ENCODE measurements at places on chromosomes 2 and 18.

DNA sequence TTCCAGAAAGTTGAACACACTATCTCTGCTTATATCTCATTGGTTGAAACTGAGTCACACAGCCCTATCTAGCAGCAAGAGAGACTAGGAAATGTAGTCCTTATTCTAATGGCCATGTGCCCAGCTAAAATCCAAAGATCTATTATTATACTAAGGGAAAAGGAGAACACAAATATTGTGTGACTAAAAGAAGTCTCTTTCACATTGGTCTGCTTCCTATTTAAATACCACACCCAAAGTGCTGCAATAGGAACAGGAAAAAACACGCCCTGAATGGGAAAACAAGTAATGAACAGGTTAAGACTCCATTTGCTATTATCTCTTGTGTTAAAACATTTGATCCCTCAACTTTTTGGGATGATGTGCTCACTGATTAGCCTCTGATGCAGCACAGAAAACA, 86.8 kb upstream of the BARD1 start:
- no peak for DNase-seq

DNA sequence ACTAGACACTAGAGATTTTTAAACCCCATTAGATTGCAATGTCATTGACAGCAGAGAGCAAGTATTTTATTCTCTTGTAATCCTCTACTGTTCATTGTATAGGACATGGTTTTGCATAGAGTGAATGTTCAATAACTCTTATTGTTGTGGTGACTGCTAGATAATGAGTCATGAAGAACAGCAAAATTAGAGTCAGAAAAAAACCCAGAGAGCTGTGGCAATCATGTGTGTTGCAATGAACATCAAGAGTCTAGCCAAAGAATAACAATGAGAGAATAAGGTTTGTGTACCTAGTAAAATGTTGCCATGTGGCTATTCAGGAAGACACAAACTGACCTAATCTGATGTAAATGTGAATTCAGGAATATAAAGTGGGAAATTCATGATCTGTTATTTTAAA, 684.0 kb downstream of the DSC3 start:
- DNase-seq, result no peak

- DNase-seq, result no peak
Observed at GRCh38 chr2:11333427-11334183, 10.8 kb downstream of the ROCK2 start.

GRCh38 chr18:74549591-74550104, 15.3 kb downstream of the CNDP1 start:
- DNase-seq, result no peak

GRCh38 chr2:131145040-131145439, 39.9 kb downstream of the PLEKHB2 start:
- DNase-seq, result no peak

DNA sequence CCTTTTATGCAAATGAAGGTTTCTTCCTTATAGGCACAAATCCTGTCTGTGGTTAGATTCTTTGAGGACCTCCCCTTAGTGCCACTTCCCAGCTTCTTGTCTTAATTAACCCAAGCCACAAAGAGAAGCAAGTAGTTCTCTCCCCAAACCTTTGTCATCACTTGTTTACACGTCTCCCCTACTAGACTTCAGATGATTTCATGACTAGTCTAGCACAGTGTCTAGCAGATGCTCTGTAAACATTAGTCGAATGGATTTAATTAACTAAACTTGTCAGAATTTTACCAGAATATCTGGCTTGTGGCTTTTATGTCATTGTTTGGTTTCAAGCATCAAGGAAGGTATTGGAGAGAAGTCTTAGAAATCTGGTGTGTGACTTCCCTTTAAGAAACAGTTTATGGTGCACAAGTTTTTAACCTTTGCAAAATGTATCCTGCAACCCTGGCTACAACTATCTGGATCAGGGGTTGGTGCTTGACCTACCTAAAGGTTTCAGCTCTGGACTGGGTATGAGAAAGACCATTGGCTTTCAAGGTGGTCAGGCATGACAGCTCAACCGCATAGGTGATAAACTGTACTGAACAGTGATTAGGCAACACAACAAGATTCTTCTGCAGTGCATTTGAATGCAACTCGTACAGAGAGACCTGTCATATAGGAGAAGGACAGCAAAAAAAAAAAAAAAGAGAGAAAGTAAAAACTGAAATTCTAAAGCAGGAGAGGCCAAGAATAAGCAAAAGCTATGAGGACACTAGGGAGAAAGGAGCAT, 93.2 kb upstream of the CCDC150 start:
- DNase-seq, result no peak

DNA sequence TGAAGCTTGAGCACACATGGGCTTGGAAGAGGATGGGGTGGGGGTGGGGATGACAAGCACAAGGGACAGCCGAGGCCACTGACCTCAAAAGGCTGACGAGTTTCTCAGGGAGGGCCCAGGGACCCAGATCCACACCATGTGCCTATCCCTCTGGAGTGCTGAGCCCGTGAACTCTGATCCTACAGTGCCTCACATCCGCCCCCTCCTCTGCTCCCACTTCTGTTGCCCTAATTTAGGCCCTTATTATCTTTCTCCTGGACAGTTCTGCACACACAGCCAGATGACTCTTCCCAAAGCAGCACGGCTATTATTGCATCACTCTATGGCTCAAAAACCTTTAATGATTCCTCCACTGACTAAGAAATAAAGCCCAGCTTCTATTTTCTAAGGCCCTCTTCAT, 24.8 kb downstream of the CYRIA start:
- no peak for DNase-seq

GRCh38 chr18:55778788-55779690, 191.0 kb upstream of the TCF4 start:
- DNase-seq, result no peak

DNA sequence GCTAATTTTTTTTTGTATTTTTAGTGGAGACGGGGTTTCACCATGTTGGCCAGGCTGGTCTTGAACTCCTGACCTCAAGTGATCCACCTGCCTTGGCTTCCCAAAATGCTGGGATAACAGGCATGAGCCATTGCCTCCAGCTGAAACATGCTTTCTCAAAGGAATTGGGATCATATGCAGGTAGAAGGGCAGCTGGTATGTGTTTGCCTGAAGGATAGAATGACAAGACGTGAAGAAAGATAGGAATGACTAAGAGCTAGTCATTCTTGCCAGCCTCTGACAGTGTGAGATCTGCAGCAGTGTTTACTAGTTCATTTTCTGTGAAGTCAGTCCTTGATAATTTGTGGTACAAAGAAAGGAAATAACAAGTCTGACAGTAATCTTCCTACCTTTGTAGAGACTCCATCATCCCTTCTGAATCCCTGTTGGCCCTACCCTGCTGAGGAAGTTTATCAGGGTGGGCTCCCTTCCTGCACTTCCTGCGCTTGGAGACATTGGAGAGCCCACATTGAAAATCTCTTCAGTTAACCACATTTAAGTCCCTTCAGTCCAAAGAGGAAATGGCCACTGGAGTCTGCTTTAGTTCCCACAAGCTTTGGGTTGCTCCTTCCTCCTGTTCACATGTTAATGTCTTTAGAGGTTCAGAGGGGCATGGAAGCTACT, 14.7 kb downstream of the CFLAR start:
- DNase-seq, result no peak

DNA sequence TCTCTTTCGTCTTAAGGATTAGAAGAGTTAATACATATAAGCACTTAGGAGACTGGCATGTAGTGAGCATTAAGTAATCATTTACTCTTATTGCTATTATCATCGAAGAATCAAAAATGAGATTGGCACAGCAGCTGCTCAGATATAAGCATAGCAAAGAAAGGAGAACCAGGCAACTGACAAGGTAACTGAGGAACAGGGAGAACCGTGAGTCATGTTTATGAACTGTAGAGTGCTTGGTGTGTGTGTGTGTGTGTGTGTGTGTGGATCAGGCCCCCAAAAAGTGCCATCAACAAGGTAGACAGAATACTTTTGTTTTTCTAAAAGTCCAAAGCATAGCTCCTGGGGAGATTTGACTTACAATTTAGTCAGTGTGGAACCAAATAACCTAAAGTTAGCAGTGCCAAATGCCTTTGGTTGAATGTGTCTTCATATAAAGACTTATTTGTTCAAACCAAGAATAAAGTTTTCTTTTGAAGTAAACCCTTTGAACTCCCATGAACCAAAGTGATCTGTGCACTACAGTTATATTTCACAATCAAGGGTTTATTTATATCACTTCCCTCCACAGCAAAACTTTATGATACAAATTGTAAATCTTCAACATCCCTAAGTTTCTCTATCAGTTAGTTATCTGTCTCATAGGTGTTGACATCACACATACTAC, 660.6 kb downstream of the NYAP2 start:
- no peak for DNase-seq

GRCh38 chr2:105765415-105766299, 20.9 kb downstream of the NCK2 start:
- DNase-seq, result no peak

DNA sequence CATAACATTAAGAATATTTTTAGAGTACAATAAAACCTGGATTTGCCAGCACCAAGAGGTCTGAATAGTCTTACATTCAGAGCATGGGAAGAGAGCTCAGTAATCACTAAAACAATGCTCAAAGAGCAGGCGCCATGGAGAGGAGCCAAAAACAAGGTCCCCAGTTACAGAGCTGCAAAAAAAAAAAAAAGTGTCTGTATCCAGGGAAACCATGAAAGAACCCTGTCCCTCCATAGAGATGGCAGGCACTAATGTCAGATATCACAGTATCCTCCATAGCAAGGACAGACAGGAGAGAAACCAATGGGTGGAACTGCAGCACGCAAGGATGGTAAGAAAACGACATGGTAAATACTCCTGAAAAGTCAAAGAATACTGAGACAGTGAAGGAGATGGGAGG, 19.5 kb downstream of the FBXO15 start:
- DNase-seq, result no peak

- DNase-seq, result no peak
Observed at GRCh38 chr2:54088719-54089118, 26.7 kb upstream of the ACYP2 start.

GRCh38 chr18:75218065-75218923, 7.7 kb downstream of the TSHZ1 start:
- no peak for DNase-seq

DNA sequence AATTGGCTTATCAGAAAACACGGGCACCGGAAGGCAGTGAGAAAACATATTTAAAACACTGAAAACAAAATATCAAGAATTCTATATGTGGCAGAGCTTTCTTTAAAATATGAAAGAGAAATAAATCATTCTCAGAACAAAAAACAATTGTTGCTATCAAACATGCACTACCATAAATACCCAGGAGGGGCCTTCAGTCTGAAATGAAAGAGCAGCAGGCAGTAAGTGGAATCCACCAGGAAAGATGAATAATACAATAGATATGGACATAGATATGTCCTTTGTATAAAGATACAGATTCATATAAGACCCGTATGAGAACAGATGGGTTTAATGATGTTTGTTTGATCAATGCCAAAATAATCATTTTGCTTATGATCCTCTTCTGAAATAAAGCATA, 142.0 kb downstream of the TMEM18 start:
- no peak for DNase-seq

DNA sequence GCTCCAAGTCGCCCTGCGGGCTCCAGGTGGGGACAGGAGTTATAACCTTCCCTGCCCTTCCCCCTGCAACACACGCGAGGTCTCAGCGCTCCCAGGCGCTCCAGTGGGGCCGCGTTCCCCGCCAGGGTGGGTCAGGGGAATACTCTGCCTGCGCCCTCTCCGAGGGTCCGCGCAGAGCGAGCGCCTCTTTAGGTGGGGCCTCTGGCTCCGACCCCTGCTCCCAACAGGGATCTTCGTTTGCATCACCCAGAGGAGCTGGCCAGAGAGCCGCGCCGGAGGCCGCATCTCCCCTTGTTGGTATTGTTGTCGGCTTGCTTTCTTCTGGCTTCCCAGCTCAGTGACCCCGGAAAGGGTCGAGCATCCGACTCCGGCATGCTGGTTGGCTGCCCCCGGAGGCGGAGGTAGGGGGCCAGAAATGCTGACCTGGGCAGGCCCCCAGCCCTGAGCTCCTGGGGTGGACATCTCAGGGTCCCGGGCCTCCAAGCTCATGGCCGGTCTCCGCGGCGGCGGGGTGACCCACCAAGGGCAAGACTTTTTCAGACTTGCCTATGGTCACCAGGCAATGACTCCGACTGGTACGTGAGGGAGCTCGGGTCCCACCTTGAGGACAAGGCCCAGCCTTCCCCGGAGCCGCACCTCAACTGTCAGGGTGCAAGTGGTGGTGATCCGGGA, 11.2 kb upstream of the EN1 start:
- no peak for DNase-seq

- DNase-seq, result no peak
Observed at GRCh38 chr2:232225895-232226294, 152.7 kb upstream of the ALPP start.

DNA sequence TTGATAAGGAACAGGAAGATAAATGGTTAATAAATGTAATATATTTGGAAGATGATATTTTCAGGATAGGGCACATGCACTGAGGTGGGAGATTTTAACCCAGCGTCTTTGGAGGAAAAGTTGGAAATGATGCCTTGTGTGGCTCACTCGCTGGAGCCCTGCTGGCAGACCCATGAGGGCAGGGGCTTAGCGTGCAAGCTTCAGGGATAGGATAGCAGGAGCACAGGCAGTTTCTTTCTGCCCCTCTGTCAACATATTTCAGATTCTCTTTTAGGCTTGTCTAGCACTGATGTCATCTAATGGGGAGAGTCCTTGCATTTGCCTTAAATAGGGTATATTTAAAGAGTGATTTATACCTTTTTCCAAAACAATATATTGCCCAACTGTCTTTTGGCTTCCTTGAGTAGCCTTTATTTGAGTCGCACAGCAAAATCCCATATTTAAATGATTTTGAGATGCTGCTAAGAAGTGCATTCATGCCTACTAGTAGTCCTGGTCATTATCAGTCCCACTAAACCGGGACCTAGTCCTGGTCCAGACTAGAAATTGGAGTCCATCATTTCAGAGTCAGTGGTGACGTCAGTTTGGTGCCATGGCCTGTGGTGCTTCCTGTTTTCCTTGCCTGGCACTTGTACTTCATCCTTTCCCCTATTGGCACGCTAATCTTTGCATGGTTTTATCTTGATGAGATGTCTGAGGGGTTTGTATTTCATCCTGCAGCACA, 45.8 kb downstream of the SH3RF3 start:
- DNase-seq, result no peak

GRCh38 chr2:35973132-35973736, 382.3 kb upstream of the CRIM1 start:
- no peak for DNase-seq

DNA sequence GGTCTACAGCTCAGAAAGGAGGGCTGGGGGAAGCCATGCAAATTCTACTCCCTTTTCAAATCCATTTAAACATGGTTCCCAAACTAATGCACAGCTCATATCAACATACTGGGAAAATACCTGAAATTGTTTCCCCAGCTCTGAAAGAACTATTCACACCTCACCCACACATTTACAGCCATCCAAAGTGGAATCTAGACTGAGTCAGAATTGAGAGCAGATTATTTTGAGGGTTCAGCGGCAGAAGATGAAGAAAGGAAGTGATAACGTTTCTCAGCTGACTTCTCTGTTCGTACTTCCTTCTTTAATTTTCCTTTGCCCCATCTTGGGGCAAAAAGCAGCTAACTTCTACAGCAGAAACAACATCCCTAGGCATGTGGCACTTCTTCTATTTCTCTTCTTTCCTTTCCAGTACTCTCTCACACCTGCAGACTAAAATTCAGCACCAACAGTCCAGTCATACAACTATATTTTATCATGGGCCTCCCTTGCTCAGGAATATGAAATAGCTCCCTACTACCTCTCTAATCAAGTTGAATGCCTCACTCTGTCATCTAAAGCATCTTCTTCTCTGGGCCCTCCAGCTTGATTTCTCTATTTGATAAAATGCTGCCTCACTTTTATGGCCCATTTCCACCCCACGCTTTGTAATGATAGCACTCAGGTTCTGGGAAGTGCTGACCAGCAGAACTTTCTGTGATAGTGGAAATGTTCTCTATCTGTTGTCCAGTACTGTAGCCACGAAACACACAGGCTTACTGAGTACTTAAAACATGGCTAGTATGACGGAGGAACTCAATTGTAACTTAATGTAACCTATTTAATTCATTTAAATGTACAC, 35.9 kb downstream of the ARHGAP25 start:
- no peak for DNase-seq

Measured in CD4-positive, alpha-beta T cell (primary cell).